Stimulated activated CD8-positive, alpha-beta memory T cell treated with anti-CD3 and anti-CD28 coated beads, Interleukin-4, amount 100 ng/mL, for 1 hour (primary cell): ENCODE measurements at places on chromosomes 12 and 14.

DNA sequence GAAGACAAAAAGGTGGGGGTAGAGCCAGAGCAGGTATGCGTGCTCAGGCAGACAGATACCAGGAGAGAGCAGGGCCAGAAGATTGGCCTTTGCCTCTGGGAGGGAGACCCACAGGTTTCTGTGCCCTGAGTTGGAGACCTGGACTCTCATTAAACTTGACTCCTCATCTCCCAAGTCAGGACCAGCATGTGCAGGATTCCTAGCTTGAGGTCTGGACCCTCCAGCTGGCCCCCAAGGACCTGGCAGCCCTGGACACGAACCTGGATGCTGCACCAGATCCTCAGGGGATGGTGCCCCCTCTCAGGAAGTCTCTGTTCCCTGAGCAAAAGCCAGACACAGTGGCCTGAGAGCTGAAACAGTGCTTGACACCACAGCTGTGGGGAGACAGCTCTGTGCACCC is 10.5 kb upstream of the KRT73 start:
- no peak for DNase-seq

- DNase-seq, result no peak
Observed at GRCh38 chr14:92952481-92953298, 29.7 kb downstream of the CHGA start.

GRCh38 chr14:55929136-55929535 is 189.1 kb upstream of the PELI2 start:
- DNase-seq, result no peak

DNA sequence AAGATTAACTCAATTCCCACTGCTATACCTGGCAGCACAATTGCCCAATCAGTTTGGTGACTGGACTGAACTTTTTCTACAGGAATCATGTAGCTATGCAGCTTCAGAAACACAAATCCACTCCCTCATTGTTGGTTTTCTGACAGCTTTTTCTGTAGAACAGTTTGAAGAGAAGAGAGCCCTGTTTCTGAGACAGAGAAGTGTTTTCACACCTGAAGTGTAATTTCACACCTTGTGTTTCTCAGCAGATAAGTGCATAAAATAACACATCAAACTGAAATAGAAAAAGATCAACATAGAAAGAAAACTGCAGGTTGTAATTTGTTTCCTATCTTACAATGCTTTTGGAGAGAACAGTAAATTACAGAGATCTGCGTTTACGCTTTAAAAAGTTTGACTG is 335.6 kb downstream of the SNAPC1 start:
- no peak for DNase-seq

DNA sequence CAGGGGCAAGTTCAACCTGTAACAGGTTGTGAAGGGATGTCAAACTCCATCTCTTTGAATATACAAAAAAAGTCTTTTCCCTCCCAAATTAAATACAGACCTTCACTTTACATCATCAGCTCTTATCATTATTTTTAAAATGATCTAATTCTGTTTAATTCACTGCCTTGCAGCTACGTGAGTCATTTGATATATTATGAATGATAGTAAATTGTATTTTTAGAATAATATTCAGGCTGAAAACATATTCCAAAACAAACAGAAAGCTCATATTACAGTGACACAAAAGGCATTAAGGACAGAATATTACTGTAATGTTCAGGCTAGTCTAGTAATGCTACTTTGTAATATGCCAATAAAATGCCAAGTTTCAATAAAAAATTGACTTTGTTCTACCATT is 53.3 kb downstream of the BCAT1 start:
- DNase-seq, result no peak

DNA sequence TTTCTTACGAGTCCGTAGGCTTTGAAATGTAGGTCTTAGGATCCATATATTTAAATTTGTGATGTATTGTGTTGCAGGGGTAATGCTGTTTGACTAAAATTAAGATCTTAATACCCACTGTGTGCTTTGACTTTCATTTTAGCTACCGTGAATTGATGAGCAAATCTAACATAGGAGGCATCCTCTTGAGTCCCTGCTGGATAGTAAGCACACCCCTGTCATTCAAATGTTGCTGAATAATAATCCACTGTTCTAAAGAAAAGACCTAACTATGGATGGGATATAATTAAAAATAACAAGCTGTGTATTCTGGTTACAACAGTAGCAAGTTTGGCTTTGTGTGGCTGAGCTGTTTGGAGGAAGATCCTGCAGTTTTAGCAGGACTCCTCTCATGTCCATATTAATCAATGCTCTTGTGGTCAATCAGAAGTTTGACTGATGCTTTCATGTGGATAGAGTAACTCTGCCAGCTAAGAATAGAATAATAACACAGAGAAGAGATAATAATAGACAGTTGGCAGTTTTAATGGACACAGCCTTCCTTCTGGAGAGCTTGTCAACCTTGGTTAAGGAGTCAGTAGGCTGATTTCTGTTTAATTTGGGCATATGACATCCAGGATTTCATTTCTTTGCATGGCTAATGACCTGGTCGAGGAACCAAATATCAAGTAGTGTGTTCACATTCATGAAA is 148.1 kb upstream of the MIS18BP1 start:
- DNase-seq, result no peak

- DNase-seq, result no peak
Observed at GRCh38 chr14:22561366-22561660, 27.7 kb downstream of the DAD1 start.

DNA sequence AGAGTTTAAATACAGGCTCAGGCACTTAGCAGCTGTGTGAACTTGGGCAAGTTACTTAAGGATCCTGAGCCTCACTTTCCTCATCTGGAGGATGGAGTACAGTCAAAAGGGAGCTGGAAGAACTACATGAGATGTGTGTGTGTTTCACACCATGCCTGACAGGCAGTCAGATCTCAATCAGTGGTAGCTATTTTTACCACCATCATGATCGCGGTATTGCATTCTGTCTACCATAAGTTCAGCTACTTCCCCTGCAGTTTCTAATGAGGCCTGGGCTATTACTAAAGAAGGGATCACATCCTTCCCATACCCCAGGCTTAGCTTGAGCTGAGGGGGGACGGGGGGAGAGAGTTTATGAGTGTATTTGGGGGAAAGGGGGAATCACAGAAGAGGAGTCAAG is 7.0 kb downstream of the AQP6 start:
- DNase-seq, result no peak

DNA sequence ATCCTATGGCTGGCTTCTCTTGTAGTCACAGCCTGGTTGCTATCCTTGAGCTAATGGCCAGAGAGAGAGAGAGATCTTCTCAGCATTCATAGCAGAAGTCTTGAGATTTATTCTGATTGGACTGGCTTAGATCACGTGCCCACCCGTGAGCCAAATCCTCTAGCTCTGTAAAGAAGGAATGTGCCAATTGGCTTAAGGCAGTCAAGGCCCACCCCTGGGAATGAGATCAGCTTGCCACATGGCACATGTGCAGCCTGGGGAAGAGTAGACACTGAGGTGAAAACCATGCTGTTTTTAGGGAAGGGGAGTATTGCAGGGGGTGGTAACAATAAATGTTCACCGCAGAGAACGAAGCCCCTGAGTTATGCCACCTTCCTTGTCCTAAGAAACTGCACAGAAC is 36.3 kb downstream of the PLEKHG7 start:
- no peak for DNase-seq

DNA sequence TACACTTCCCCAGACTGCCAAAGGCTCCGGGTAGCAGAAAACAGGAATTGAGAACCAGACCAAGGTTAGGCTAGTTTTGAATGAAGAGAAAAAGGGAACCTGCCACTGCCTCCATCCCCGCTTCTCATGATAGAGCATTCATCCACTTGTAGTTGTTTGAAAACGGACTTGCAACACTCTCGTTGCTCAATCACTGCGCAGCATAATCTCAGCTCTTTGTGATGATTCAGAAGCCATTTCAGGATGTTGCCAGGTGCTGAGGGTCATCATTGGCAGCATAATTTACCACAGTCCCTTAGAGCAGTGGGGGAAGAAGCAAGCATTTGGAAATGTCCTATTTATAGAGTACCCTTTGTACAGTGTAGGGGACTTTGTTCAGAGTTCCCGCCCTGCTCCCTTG is 25.6 kb downstream of the KCNK13 start:
- no peak for DNase-seq

DNA sequence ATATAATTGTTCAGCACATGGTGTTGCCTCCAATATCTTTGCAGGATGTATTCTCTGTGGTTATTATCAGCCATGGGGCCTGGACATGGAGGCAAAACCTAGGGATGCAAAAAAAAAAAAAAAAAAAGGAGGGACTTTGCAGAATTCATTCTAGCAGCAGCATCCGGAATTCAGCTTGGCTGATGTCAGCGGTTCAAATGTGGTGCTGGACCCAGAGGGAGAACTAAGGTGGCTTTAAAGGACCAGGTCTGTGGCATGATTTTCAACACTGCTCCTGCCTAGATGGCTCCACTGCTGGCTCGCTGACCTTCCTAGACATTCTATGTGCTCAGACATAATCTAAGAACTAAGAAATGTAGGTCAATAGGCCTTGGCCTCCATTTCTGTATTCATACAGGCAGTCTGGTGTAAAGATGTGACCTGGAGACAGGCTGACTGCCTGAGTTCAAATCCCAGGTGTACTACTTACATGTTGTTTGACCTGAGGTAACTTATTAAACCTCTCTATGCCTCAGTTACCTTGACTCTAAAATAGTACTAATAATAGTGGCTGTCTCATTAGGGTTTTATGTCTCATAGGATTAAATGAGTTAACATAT is 108.6 kb downstream of the PPM1A start:
- no peak for DNase-seq

GRCh38 chr12:109432431-109432830 is 44.7 kb downstream of the KCTD10 start:
- DNase-seq, result no peak

DNA sequence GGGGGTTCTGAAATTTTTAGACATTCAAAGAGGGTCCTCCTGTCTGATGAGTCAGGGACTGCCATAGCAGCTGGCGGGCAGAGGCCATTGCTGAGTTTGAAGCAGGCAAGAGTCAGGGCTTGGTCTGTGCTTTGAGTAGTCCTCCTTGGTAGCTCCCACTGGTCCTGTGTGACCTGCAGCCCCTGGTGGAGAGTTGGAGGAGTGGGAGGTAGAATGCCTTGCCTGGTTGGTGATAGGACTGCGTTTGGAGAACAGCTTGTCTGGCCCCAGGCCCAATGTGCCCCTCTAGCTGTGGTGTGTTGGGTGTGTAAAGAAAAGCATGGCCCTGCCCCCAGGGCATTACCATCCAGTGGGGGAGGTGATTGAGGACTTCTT is 116.7 kb downstream of the BEGAIN start:
- no peak for DNase-seq

DNA sequence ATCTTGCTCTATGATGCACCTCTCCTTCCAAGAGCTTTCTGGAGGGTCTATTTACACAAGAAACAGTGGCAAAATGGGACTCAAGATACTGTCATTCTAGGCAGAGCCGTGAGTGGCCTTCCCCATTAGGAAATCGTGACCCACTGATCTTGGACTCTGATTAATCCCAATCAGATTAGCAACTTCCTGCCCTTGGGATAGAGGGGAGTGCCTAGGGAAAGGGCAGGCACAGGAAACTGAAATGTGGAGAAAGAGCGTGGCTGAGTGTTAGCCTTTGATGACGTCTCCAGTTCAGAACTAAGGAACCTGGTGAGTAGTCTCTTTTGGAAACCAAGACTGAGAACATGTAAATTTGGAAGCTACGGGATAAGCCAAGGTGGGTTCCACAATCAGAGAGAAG is 76.1 kb downstream of the NUAK1 start:
- no peak for DNase-seq

DNA sequence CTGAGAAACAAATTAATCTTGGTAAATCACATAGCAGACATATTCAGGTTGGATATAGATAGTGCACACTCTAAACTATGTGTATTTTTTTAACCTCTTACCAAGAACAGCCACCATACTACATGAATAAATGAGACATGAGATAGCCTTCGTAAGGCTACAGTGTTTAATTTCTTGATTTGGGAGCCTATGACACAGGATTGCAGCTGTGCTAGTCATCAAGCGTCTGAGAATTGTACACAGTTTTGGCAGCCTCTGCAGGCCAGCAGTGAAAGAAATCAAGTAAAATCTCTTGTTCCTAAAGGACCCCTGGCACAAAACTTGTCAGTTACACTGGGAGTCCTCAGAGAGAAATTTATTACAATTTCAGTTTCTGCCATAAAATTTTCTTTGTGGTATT is 236.1 kb downstream of the C12orf50 start:
- DNase-seq, result no peak

DNA sequence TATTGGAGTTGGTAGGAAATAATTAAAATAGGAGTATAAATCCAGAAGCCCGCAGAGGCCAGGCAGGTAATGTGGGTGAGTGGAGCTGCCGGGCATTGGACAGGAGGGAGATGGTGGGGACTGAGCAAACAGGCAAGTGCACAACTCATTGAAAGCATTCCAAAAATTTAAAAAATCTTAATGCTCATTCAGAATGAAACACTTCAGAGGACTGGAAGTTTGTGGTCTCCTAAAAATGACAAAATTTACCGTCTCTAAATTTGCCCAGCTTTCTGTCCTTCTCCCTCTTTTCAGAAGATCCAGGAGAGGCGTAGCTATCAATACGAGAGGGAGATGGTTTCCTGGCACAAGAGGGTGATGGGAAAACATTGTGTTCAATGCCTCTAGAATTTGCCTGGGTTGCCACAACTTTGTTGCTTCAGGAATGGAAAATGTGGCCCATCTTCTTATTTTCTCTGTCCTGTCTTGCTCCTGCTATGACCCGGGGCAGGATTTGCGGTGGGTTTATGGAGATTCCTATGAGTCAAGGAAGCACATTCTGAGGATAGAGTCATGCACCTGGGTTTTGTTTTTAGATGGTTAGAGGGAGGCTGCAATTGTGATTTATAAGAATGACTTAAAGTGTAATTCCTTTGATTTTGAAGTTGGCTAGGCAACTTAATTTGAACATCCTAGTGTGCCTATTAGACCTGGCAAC is 72.2 kb downstream of the BORCS5 start:
- no peak for DNase-seq

GRCh38 chr12:95884998-95885397 is 26.2 kb downstream of the SNRPF start:
- DNase-seq, result no peak

GRCh38 chr14:78143489-78144145 is 26.6 kb upstream of the NRXN3 start:
- DNase-seq, result no peak

- no peak for DNase-seq
Observed at GRCh38 chr12:46374310-46374709, 1.7 kb upstream of the SLC38A2 start.

DNA sequence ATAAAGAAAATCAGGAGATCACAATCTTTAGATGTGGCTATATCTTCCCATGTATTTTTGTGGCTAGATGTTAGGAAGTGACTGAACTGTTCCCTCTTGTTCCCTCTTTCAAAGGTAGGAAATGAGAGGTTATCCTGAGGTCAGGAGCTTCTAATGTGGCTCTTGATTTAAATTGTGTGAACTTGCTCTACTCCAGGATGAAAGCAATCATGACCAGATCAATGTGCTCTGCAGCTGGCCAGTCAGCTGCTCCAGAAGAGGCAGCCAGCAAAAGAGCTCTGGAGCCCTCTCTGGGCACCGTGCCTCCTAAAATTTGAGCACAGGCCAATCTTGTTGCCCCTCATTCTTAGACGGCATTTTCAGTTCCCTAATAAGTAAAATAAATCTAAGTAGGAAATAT is 32.0 kb downstream of the CDK17 start:
- DNase-seq, result no peak
